ENCODE measurements at places on chromosomes 13 and 19. TPM values are rescaled to one million over a fixed set of nuclear protein-coding genes. Genes with fewer than 3 reads are reported as not detected.

Gene RXFP2
- not detected for total RNA-seq

Gene KIR3DL1
- not detected for total RNA-seq

Gene SOX1
- total RNA-seq, result not detected

Gene TLE6
- 0.65 TPM for total RNA-seq

Gene DGKH
- 8.8 TPM for total RNA-seq

Gene GNG7
- total RNA-seq, result 19.8 TPM

Gene IL17D
- total RNA-seq, result 3.2 TPM

Gene RFXAP
- 2.7 TPM for total RNA-seq

Gene WDR88
- total RNA-seq, result not detected

Gene ZNF708
- total RNA-seq, result 5.7 TPM

Gene GFY
- total RNA-seq, result not detected

Gene LYPD5
- total RNA-seq, result 1.3 TPM

Gene CEBPA
- 41.8 TPM for total RNA-seq

Gene ANKRD24
- total RNA-seq, result 0.86 TPM

Gene ACP7
- not detected for total RNA-seq

Gene FUT6
- not detected for total RNA-seq

Data from left cardiac atrium (tissue), 4 donors.